ENCODE measurements at places on chromosomes 16 and 17. TPM values are rescaled to one million over a fixed set of nuclear protein-coding genes. Genes with fewer than 3 reads are reported as not detected.

DNA sequence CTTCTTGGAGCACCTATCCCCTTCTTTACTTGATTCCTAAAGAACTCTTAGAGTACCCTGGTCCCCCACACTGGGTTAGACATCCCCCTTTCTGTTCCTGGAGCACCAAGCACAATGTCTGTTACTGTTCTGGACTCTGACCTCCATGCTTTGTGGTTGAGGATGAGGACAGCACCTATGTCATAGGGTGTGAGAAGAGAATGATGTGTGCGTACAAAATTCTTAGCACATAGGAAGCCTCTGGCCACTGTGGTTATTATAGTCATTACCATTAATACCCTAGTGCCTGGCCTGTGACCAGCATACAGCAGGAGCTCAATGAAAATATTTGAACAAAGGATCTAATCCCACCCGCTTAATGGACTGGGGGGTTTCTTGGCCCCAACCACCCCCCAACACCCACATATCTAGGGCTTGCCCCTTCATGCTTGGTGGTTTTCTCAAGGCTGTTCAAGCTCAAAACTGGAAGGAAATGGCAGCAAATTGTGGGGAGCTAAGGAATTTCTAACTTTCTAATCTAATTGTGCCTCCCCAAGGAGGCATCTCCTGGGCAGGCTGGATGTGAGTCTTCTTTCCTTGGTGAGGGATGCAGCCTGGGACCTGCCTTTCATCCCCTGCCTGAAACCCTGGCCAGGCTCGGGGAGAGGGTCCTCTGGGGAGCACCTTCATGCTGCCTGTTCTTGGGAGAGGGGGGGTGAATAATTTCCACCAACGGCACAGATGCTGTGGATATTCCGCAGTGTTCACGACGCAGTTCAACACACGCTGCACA lies 1.5 kb upstream of the CMIP start:
- peaks cover 8% of the 10 kb centered on the region for H3K36me3 ChIP-seq
- H3K4me1 ChIP-seq, result peaks cover 34% of the 10 kb centered on the region
- H3K4me3 ChIP-seq, result no peak overlapping the region
- DNase-seq, result no peak
- H3K27ac ChIP-seq, result no peak overlapping the region

GRCh38 chr17:66717641-66718058 lies 117.3 kb upstream of the CACNG5 start:
- no peaks in the 10 kb centered on the region for H3K27me3 ChIP-seq
- H3K27ac ChIP-seq, result no peak overlapping the region
- no peak for DNase-seq
- no peak overlapping the region for H3K4me3 ChIP-seq

The ACSM2A gene
- 0.09 TPM for total RNA-seq

DNA sequence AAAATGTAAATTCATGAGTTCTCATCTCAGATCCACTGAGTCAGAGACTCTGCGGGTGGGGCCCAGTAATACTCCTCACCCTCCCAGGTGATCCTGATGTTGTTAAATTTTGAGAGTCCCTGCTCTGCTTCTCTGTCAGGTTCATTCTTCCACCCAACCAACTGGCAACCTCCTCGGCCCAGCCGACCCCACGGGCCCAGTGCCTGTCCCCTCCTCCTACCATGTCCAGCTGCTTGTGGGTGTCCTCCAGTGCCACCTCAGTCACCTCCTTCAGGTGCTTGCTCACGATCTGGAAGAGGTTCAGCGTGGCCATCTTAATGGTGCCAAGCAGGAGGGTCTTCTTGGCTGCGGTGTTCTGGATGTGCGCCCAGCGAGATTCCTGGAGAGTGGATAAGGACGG lies 9.8 kb downstream of the CCDC42 start:
- no peak overlapping the region for H3K27ac ChIP-seq
- peaks cover 39% of the 10 kb centered on the region for H3K27me3 ChIP-seq
- H3K4me1 ChIP-seq, result peaks cover 8% of the 10 kb centered on the region
- no peak overlapping the region for H3K4me3 ChIP-seq

The CFAP97D1 gene
- total RNA-seq, result not detected

The HSPB9 gene
- 0.11 TPM for total RNA-seq

- H3K36me3 ChIP-seq, result no peaks in the 10 kb centered on the region
- no peaks in the 10 kb centered on the region for H3K4me1 ChIP-seq
- H3K27ac ChIP-seq, result no peak overlapping the region
- DNase-seq, result no peak
- H3K27me3 ChIP-seq, result peaks cover 36% of the 10 kb centered on the region
- H3K4me3 ChIP-seq, result no peak overlapping the region
Measured at GRCh38 chr17:31416503-31416923, 25.0 kb downstream of the RAB11FIP4 start.

DNA sequence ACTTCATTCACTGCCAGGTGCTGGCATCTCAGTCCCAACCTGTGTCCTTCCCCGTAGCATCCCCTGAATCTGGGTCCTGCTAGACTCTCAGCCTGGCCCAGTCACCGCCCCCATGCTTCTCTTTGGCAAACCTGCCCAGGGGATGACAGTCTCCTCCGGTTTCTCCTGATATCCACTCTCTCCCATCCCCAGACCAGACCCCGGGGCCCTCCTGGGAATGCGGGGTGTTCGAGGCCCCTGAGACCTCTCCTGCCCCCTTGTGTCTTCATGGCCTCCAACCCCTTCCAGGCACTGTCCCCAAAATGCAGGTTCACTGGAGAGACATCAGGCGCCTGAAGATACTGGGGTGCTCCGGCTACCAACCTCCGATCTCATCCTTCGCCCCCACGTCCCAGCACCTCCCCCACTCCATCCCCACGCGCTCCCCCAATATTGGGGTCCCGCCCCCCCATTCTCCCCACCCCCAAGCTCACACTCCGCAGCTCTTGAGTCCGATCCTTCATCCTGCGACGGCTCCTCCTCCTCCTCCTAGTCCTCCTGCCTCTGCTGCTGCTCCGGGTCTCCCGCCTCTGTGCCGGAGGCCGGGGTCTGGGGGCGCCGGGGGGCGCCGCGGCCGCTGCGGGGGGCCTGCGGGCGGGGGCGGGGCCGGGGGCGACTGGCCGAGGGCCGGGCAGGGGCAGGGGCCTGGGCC lies 399 bp downstream of the STX1B start:
- peaks cover 23% of the 10 kb centered on the region for H3K27me3 ChIP-seq
- no peak overlapping the region for H3K27ac ChIP-seq
- no peak overlapping the region for H3K4me3 ChIP-seq

The GGT6 gene
- total RNA-seq, result not detected

DNA sequence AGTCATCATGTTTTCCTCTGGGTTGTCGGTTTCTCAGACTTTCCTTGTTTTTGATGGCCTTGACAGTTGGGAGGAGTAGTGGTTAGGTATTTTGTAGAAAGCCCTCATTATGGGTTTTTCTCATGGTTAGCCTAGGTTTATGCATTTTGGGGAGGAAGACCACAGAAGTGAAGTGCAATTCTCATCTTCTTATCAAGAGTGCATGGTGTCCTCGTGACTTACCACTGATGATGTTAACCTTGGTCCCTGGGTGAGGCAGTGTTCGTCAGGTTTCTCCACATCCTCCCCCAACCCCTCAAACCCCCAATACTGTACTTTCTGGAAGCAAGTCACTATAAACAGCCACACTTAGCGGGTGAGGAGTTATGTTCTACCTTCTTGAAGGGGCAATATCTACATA lies 42.3 kb downstream of the BPTF start:
- no peaks in the 10 kb centered on the region for H3K27me3 ChIP-seq
- no peak overlapping the region for H3K27ac ChIP-seq

The TMED6 gene
- not detected for total RNA-seq

The REXO5 gene
- total RNA-seq, result 24.4 TPM

DNA sequence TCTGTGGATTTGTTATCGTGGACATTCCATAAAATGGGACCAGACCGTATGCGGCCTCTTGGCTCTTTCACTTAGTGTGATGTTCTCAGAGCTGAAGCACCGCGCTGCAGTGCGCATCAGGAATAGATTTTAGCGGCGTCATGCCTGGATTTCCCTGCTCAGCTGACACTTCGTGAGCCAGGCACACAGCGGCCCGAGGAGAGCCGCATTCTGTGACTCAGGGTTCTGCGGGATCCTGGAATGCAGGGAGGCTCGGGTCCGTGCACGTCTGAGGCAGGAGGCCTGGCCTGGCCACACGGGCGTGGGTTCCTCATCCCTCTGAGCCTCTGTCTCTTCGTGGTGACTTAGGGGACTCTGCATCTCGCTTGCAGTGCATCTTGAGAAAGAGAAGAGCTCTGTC lies 13.4 kb downstream of the CBFA2T3 start:
- no peaks in the 10 kb centered on the region for H3K4me1 ChIP-seq
- peaks cover 94% of the 10 kb centered on the region for H3K36me3 ChIP-seq

GRCh38 chr17:16353317-16354174 lies at the start of gene CENPV:
Gene CENPV (minus strand): TSS chr17:16353469. CDS start chr17:16353436, 33 bp downstream.
- peaks cover 15% of the 10 kb centered on the region for H3K36me3 ChIP-seq
- no peaks in the 10 kb centered on the region for H3K27me3 ChIP-seq
- H3K4me3 ChIP-seq, result peak within 1 kb of the TSS; percentile 93
- peak within 1 kb of the TSS; percentile 90 for H3K27ac ChIP-seq

- peaks cover 9% of the 10 kb centered on the region for H3K4me1 ChIP-seq
- DNase-seq, result peak; percentile 4
- H3K36me3 ChIP-seq, result no peaks in the 10 kb centered on the region
- no peak overlapping the region for H3K4me3 ChIP-seq
- no peak overlapping the region for H3K27ac ChIP-seq
- no peaks in the 10 kb centered on the region for H3K27me3 ChIP-seq
Measured at GRCh38 chr16:12060751-12061150, 84.2 kb downstream of the SNX29 start.

- H3K27me3 ChIP-seq, result no peaks in the 10 kb centered on the region
- H3K4me3 ChIP-seq, result no peak overlapping the region
- DNase-seq, result no peak
- H3K36me3 ChIP-seq, result peaks cover 4% of the 10 kb centered on the region
- no peak overlapping the region for H3K27ac ChIP-seq
- peaks cover 80% of the 10 kb centered on the region for H3K4me1 ChIP-seq
Measured at GRCh38 chr17:81049372-81049911, 14.5 kb downstream of the BAIAP2 start.

The TBX2 gene
- 0.13 TPM for total RNA-seq

DNA sequence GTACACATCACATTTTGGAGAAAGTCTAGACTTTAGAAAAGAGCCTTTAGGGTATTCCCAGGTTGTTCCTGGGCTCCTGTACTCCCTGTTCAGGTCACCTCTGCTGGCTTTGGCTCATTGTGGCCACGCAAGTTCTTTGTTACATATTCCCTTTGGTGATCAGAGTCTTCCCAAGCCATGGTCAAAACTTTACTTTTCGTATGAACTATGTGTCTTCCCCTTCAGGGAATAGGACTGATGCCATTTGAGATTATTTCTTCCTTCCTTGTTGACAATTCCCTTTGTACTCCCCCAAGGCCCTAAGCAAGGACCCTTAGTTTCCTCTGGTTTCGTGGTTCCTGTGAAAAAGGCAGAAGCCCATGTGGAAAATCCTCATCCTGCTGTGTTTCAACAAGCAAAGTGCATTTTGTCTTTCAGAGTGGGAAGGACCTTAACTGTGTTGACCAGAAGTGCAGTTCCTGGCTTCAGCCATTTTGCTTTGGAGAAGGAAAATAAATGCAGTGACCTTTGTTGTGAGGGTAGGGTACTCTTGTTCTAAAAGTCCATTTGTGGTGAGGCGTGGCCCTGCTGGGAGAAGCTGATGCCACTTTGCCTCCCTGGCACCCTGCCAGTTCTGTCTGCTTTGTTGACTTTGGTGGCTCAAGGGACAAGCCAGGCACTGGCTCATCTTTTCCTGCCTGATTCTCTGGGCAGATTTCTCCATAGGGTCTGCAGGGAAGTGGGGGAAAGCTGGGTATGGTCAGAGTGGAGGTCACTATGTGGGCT lies 55.1 kb downstream of the ZNRF1 start:
- H3K36me3 ChIP-seq, result no peaks in the 10 kb centered on the region
- DNase-seq, result peak; percentile 49
- H3K27ac ChIP-seq, result peak overlapping the region; percentile 43
- no peak overlapping the region for H3K4me3 ChIP-seq
- H3K4me1 ChIP-seq, result peaks cover 37% of the 10 kb centered on the region

GRCh38 chr17:35083071-35083470 lies 19.6 kb upstream of the RFFL start:
- no peaks in the 10 kb centered on the region for H3K36me3 ChIP-seq
- no peak overlapping the region for H3K27ac ChIP-seq
- no peaks in the 10 kb centered on the region for H3K27me3 ChIP-seq
- peak; percentile 16 for DNase-seq

The RHBDL3 gene
- total RNA-seq, result 0.31 TPM

The MGAT5B gene
- 0.16 TPM for total RNA-seq

GRCh38 chr17:63317166-63317840 lies 128.8 kb downstream of the CYB561 start:
- H3K36me3 ChIP-seq, result no peaks in the 10 kb centered on the region
- no peak for DNase-seq
- H3K27ac ChIP-seq, result no peak overlapping the region
- no peaks in the 10 kb centered on the region for H3K27me3 ChIP-seq
